ENCODE measurements at places on chromosomes 1 and 21.

DNA sequence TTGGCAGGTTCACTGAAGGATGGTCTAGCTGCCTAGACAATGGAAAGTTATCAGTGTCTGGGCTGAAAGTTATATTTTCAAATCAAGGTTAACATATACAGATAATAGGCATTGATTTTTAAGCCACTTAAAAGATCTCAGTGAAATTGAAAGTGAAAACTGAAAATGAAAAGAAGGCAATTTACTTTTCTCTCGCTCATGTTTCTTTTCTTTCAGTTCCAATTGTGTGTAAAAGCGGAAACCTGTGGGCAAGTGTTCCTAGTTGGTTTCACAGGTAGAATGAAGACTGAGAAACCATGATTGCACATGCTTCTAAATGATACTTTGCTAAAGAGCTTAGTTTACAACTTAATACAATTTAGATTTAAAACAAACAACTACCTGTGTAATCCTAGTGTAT lies 383.7 kb downstream of the ZP4 start:
- no peak for DNase-seq

- DNase-seq = no peak
Observed at GRCh38 chr1:95033843-95034242, 38.9 kb downstream of the ALG14 start.

- no peak for DNase-seq
Observed at GRCh38 chr1:85933961-85934360, 222.6 kb downstream of the COL24A1 start.

DNA sequence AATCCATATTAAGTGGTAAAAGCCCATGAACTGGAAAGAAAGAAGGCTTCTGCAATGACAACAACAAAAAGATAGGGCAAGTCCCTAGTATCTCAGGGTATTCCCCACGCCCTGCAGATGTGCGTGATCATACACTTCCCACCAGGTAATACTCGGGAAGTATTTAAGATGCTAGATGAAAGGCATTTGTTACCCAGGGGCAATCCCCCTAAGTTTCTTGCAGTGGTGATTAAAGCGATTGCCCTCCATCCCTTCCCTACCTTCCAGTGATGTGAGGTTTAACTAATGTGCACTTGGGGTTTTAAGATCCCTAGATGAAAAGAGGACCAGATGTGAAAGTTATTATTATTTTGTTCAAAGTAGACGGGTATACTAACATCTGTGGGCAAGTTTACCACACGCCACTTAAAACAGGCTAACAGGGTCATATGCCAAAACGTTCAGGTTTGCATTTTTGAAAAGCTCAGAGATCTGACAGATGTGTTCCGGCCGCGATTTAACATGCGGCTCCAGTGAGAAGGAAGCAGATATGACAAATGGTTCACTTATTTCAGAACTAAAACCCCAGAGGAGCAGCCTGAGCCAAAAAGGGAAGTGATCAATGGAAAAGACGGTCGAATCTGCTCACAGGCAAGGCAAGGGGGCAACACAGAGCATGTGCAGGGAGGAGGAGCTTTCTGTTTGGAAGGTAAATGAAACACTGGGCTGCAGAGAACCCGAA lies 17.4 kb downstream of the TIAM1 start:
- peak; percentile 25 for DNase-seq

- DNase-seq = no peak
Observed at GRCh38 chr1:232109391-232109790, 482.8 kb downstream of the DISC1 start.

- no peak for DNase-seq
Observed at GRCh38 chr21:31470896-31471694, 127.0 kb upstream of the TIAM1 start.

- DNase-seq = no peak
Observed at GRCh38 chr1:37239225-37239740, 205.0 kb upstream of the GRIK3 start.

DNA sequence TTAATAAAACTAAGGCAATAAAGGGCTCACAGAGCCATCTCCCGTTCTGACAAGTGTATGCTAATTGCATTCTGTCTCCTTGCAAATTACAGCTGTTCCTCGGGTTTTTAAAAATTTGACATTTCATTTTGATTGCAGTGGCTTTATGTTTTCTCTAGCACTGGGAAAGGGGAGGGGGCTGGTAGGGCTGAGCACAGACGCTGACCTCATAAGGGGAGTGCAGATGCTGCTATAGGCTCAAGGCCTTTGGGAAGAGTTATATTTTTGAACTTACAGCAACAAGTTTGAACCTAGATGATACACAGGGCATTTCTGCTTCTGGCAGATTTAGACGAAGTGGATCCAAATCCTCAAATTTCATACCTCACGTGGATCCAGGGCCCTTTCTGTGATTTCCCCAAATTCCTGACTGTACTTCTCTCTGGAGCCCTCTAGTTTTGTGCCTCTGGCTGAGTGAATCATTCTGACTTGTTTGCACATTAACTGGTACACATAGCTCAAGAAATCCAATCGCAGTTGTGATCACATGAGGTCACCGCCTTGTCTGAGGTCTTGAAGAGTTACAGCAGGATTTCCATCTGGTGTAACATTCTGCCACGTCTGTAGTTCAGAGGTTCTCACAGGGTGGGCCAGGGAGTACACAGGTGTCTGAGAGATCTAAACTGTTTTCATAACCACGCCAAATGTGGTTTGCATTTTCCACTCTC lies 230.3 kb downstream of the C1orf94 start:
- no peak for DNase-seq

- DNase-seq = no peak
Observed at GRCh38 chr1:155858800-155859233, 550 bp upstream of the SYT11 start.

DNA sequence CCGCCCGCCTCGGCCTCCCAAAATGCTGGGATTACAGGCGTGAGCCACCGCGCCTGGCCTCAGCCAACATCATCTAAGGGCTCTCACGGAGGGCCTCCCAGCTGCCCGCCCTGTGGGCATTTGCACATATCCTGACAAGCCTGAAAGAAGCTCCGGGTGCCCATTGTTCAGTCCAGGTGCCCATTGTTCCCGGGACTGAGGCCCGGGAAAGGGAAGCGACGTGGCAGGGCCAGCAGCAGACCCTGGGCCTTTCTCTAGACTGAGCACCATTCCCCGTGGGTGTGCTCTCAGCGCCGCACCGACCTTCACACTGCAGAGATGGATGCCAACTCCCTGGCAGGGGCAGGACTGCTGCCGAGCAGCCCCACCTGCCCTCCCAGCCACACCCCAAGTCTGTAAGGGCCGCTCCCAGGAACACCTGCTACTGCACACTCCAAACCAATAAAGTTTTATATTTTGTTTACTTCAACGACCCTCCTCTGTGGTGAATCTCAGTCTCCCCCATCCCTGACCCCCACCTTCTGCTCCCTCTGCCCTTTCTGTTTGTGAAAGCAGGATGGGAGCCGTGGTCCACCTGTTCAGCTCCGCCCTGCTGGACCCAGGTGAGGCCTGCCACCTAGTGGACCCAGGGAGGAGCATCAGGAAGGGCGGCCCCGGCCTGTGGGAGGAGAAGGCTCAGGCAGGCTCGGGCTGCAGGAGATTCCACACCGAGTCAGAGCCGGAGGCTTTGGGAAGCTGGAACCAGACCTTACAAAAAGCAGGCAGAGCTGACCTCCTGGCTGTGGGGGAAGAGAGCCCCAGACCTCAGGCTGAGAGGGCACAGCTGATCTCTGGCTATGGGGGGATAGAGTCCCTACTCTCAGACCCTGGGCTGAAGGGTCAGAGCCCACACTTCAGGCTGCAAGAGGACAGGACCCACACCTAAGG lies 1.1 kb upstream of the TMEM82 start:
- DNase-seq = peak; percentile 22

DNA sequence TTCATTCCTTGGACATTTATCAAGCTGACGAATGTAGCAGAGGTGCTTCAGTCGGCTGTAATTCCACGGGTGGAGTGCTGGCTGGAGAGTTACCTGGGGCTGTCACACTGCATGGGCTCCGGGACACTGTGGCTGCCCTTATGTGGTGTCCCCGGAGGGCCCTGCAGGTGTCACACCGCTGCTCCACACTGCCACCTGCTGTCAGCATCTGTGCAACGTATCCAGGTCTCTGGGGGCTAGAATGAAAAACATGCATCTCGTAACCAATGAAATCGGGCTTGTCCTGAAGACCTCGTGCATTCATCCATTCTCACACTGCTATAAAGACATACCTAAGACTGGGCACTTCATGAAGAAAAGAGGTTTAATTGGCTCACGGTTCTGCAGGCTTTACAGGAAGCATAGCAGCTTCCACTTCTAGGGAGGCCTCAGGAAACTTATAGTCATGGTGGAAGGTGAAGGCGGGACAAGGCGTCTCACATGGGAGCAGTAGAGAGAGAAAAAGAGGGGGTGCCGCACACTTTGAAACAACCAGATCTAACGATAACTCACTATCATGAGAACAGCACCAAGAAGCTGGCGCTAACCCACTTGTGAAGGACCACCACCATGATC lies 46.7 kb upstream of the PCBP3 start:
- DNase-seq = peak; percentile 56

- DNase-seq = peak; percentile 2
Observed at GRCh38 chr1:58717979-58718378, 18.1 kb upstream of the MYSM1 start.

GRCh38 chr1:58104960-58105359 lies 441.6 kb downstream of the OMA1 start:
- no peak for DNase-seq

- DNase-seq = no peak
Observed at GRCh38 chr1:114033216-114033706, 54.0 kb downstream of the OLFML3 start.

- DNase-seq = no peak
Observed at GRCh38 chr1:212973899-212974298, 23.6 kb downstream of the VASH2 start.

- DNase-seq = no peak
Observed at GRCh38 chr21:29304597-29304996, 5.9 kb downstream of the BACH1 start.

DNA sequence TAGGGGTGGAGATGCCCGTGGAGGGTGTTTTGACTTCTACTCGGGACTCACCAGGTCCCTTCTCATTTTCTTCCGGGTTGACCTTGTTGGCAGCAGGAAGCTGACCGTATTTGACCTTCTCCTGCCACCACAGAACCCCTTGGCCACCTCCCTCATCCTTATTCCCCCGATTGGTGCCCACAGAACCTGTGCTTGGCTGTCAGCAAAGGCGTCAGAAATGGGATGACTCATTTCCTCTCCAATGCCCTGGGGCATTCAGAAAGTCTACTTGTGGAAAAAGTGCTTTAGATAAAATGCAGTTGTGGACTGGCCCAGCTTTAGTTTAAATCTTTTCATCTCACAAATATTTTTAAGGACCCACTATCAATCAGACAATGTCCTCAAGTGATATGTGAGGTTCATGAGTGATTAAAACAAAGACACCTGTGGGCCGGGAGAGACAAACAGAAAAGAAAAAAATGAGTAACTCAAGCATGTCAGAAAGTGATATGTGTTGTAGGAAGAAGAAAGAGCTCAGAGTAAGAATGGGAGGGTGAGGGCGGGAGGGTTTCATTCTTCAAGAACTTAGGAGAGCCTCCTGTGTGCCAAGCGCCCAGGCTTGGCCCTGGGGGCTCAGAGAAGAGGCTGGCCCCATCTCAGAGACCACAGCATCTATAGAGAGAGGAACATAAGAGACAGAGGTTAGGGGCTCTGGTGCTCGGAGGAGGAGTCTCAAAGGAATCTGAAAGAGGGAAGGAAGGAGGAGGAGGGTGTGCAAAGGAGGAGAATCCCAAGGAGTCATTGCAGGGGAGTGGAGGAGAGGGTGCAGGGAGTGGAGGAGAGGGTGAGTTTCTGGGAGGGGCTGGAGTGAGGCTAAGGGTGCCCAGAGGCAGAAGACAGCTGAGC lies 221.6 kb upstream of the VAMP3 start:
- no peak for DNase-seq

- no peak for DNase-seq
Observed at GRCh38 chr1:30353637-30354036, 369.7 kb downstream of the MATN1 start.

DNA sequence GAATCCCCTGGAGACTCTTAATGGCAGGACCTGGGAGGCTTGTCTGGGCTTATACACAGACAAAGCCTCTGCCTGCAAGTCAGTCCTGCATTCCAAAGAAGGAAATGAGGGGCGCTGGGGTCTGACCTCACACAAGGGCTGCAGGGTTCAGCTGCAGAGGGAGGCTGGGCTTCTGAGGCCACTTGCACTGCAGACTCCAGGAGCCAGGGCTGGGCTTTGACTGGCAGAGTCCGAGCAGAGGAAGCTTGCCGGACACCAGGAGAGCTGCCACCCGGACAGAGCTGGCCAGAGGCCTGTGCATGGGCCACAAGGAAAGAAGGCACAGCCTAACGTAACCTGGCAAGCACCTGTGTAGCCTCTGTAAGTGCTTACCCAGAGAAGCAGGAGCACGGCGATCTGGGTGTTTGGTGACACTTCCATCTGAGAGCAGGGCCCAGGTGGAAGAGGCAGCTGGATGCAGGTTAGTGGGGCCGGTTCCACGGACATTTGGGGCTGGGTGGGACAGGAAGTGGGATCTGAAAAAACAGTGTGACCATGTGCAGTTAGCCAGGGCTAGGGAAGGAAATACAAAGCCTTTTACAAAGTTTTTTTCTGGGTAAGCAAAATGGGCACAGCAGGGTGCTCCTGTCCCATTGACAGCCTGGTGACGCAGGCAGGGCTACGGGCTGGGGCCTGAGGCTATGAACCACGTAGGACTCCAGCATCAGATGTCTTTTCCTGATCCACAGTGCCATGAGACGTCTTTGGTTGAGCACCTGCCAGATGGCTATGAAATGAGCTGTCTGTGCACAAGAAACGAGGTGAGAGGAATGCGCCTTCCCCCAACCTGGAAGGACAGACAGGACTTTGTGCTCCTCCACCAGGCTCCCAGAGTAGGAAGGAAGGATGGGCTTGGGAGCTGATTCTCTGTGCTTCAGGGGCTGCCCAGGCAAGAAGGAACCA lies 37.3 kb upstream of the LBR start:
- no peak for DNase-seq

DNA sequence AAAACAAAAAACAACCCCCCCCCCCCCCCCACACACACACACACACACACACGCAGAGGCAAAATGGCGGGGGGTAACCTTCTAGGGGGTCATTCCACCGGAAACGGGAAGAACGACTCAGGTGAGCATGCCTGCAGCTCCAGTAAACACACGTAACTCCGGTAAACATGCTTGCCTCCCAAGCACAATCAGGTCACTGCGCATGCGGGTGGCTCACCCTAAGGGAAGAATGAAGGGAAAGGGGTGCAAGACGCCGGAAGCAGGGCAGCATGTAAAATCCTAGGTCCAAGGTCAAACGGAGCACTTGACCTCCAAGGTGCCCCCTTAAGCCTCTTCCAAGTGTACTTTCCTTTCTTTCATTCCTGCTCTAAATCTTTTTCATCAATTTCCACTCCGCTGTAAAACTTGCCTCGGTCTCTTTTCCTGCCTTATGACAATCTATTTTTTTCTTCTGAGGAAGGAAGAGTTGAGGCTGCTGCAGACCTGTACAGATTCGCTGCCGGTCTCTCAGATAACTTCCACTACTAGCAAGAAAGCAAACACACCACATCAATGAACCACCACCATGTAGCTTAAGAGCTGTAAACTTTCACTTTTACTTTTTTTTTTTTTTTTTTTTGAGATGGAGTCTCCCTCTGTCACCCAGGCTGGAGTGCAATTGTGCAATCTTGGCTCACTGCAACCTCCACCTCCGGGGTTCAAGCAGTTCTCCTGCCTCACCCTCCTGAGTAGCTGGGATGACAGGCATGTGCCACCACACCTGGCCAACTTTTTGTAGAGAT lies 21.0 kb upstream of the CBR3 start:
- DNase-seq = no peak

All from stimulated activated CD8-positive, alpha-beta memory T cell treated with anti-CD3 and anti-CD28 coated beads, Interleukin-4, amount 100 ng/mL, for 4 hours (primary cell).